ENCODE measurements at places on chromosomes 7 and 10. TPM values are rescaled to one million over a fixed set of nuclear protein-coding genes. Genes with fewer than 3 reads are reported as not detected.

- H3K4me3 ChIP-seq, result no peak overlapping the region
- DNase-seq, result no peak
- H3K4me1 ChIP-seq, result no peaks in the 10 kb centered on the region
- no peak overlapping the region for H3K27ac ChIP-seq
- H3K27me3 ChIP-seq, result peaks cover 65% of the 10 kb centered on the region
- H3K36me3 ChIP-seq, result no peaks in the 10 kb centered on the region
Measured at GRCh38 chr7:156620291-156620675, 20.3 kb upstream of the RNF32 start.

NODAL gene
- total RNA-seq, result not detected

GRCh38 chr10:119316729-119317097 lies 109.3 kb downstream of the GRK5 start:
- H3K27ac ChIP-seq, result no peak overlapping the region
- H3K4me1 ChIP-seq, result peaks cover 54% of the 10 kb centered on the region
- no peak overlapping the region for H3K4me3 ChIP-seq
- DNase-seq, result no peak
- peaks cover 22% of the 10 kb centered on the region for H3K27me3 ChIP-seq

DNA sequence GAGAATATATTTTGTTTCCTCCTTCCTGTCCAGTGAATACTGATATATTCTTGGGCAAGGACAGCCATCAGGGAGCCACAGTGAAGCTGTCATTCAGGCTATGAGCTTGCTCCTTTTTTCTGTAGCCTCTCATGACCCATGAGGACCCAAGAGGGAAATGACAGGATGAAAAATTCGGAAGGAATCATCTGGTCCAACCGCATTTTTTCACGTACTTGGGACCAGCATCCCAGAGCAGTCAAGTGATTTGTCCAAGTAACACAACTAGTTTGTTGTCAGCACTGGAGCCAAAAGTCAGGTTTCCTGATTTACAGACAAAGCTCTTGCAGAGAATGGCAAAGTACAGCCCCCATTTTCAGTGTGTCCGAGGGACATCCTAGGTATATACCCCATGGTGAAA lies 47.2 kb upstream of the AGBL3 start:
- H3K4me3 ChIP-seq, result no peak overlapping the region
- H3K27ac ChIP-seq, result no peak overlapping the region
- no peaks in the 10 kb centered on the region for H3K36me3 ChIP-seq
- H3K4me1 ChIP-seq, result no peaks in the 10 kb centered on the region

DNA sequence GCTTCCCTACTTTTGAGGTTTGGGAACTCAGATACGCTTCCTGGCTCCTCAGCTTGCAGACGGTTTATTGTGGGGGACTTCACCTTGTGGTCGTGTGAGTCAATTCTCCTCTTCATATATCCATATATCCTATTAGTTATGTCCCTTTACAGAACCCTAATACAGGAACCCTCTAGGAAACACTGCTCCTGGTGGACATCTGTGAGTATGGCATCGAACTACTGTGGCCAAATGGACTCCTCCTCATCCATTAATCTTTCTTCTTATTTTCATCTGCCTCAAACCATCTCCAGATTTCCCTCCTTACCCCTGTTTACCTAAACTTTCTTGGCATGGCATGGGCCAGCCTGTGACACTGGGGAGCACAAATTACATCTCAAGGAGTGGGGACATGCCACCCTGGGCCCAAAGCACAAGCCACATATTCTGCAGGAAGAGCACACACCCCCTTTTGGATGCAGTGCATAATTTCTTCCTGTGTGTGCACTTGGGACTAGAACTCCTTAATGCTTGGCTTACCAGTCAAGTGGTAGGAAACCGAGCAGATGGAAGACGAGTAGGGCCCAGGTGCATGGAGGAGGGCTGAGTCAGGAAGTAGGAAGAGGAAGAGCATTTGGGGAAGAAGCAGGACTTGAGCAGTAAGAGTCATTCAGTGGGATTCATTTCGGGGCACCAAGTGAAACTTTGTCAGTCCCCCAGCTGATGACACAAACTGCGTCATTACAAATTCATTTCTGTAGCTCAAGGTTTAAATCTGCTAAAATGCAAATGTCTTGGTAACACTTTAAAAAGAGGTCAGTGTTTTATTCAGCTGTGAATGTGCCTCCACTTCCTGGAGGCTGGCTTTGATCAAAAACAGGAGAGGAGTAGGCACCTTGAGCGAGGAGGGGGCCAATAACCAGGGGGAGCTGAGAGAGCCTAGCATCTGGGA lies 80.8 kb upstream of the PLXNA4 start:
- peak overlapping the region; percentile 51 for H3K4me3 ChIP-seq
- no peaks in the 10 kb centered on the region for H3K27me3 ChIP-seq
- DNase-seq, result no peak
- no peaks in the 10 kb centered on the region for H3K36me3 ChIP-seq

NUTM2B gene
- 0.78 TPM for total RNA-seq

DNA sequence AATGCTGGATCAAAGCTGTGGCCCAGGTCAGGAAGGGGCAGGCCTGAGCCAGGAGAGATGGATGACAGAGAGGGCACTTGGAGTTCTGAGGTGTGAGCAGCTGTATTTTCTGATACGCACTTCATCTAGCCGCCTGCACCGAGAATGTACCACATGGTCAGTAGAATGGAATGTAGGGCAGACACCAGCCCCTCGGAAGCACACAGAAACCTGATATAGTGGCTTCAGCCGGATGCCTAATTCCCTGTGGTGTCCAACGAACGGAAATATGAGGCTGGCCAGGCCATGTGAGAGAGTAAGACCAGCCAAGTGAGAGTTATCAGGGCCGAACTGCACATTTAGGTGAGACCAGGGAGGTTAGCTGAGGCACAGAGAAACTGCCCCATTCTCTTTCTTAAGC lies 46.7 kb upstream of the PLCE1 start:
- H3K4me3 ChIP-seq, result no peak overlapping the region
- H3K27me3 ChIP-seq, result peaks cover 23% of the 10 kb centered on the region
- no peaks in the 10 kb centered on the region for H3K36me3 ChIP-seq
- no peaks in the 10 kb centered on the region for H3K4me1 ChIP-seq
- H3K27ac ChIP-seq, result no peak overlapping the region

DNA sequence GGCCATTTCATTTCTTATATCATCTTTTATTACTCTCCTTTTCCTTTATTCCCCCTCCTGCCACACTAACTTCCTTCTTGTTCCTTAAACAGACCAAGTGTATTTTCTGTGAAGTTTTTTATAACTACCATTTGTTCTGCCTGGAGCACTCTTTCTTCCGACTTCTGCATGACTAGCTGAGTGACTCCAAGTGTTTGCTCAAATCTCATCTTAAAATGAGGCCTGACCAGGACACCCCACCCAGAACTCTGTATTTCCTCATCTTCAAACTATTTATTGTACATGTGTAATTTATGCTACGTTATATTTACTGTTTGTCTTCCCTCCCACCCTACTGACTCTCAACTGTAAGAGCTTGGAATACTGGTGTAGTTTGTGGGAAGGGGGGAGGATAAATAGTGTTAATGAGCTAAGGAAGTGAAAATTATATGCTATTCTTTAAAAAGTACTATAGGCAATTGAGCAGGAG lies 3.2 kb downstream of the MINDY3 start:
- no peak for DNase-seq
- no peaks in the 10 kb centered on the region for H3K27me3 ChIP-seq
- peaks cover 30% of the 10 kb centered on the region for H3K4me1 ChIP-seq
